ENCODE measurements at places on chromosomes 5 and 9.

DNA sequence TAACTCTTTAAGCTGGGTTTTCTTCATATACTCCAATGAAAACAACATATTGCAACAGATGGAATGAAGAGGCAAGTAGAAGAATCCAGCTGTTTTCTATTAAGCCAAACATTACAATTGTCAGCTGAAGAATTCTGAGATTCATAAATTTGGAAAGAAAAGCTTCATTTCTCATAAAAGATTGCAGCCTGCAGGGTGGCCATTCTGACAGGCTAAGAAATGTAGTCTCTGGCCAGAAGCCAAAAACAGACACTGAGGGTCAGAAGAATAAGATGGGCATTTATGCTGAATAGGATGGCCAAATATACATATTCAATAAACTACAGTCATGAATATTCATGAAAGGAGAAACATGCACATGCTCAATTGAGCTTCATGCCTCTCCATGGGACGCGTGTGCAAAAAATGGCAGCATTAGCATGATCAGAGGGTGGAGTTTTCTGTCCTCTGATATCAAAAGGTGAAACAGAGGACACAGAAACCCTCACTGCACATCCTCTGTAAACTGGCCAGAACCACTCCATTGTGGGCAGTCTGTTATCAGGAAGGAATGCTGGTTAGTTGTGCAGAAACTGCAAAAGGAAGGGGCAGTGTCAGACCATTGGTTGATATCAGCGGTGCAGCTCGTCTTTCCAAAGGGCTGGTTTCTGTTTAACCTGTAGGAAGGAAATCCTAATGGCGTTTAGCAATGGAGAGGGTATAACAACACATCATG lies 50.2 kb downstream of the FXN start:
- H3K27me3 ChIP-seq = no peaks in the 10 kb centered on the region
- DNase-seq = no peak
- H3K4me3 ChIP-seq = no peak overlapping the region
- no peaks in the 10 kb centered on the region for H3K4me1 ChIP-seq

GRCh38 chr9:78541868-78542443 lies 245.0 kb downstream of the PSAT1 start:
- no peaks in the 10 kb centered on the region for H3K27me3 ChIP-seq
- no peak overlapping the region for H3K4me3 ChIP-seq
- no peaks in the 10 kb centered on the region for H3K36me3 ChIP-seq
- H3K4me1 ChIP-seq = no peaks in the 10 kb centered on the region

GRCh38 chr5:156971415-156971814 lies 8.4 kb upstream of the TIMD4 start:
- H3K4me1 ChIP-seq = no peaks in the 10 kb centered on the region
- H3K4me3 ChIP-seq = no peak overlapping the region
- no peak for DNase-seq
- H3K27me3 ChIP-seq = no peaks in the 10 kb centered on the region

DNA sequence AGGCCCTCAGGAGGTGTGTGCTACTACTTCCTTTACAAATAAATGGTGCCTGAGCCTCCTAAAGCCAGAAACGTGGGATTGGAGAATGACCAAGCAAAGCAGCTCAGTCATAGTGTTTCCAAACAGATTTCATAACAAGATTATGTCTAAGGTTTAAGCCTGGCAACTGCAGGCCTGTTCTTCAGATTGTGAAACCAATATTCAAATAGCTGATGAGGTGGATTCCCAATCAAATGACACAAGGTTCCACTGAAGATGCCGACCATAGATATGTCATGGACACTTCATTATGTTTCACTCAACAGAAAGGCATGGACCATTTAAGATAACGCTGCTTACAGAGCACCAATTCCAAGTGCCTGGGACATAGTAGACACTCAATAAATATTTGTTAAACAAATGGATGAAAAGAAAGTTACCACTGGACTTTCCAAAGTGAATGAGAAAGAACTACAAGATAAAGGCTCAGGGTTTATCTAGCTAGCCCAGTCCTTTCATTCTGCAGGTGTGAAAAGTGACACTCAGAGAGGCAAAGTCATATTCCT lies 189.5 kb downstream of the ACTL7B start:
- H3K27ac ChIP-seq = no peak overlapping the region
- no peaks in the 10 kb centered on the region for H3K36me3 ChIP-seq
- H3K27me3 ChIP-seq = no peaks in the 10 kb centered on the region
- peaks cover 6% of the 10 kb centered on the region for H3K4me1 ChIP-seq

DNA sequence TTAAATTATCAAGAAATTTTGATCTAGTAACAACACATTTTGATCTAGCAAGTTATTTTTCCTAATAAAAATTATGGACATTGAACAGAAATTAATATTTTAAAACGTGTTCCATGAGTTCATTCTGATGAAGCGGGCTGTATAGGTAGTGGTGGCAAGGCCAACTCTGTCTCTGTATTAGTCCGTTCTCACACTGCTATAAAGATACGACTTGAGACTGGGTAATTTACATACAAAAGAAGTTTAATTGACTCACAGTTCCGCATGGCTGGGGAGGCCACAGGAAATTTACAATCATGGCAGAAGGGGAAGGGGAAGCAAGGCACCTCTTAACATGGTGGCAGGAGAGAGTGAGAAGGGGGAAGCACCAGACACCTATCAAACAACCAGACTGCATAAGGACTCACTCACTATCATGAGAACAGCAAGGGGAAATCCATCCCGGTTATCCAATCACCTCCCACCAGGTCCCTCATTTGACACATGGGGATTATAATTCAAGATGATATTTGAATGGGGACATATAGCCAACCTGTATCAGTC lies 61.2 kb downstream of the TMEM232 start:
- DNase-seq = no peak
- H3K4me1 ChIP-seq = no peaks in the 10 kb centered on the region
- H3K27me3 ChIP-seq = no peaks in the 10 kb centered on the region
- no peak overlapping the region for H3K27ac ChIP-seq
- no peaks in the 10 kb centered on the region for H3K36me3 ChIP-seq
